ENCODE measurements at places on chromosomes 7 and 10.

DNA sequence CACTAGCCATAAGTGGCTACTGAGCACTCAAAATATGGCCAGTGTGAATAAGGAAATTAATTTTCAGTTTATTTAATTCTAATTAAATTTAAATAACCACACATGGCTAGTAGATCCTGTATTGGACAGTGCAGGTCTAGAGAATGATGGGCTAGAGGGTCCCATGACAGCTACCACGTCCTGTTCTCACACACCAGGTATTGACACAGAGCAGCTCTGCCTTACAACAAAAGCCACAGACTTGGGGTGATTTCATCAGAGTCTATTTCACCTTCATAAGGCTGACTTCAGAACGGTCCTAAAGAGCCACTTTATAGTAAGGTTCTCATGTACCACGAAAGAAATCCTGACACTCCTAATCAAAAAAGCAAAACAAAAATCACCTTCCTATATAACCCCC is 111.3 kb downstream of the UBE2H start:
- DNase-seq = no peak

GRCh38 chr10:26221541-26221940 is 5.0 kb downstream of the GAD2 start:
- DNase-seq = no peak

DNA sequence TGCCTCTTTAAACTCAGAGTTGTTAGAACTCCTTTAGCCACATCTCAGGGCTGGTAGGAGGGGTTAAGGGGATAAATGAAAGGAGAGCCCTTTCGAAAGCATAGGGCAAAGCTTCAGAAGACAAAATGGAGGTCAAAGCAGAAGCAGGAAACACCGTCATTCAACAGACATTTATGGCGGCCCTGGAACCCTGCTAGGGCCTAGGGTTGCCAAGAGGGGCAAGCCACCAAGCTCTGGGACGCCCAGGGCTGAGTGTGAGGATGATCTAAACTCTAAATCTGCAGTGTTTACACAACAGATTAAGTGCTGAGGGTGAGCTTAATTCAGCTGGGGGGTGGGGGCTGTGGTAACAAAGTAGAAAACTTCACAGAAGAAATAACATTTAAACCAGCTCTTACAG is 79.0 kb upstream of the NFE2L3 start:
- DNase-seq = no peak

- DNase-seq = no peak
Measured at GRCh38 chr10:131812736-131813604, 87.8 kb upstream of the PPP2R2D start.

Data from CD8-positive, alpha-beta memory T cell (primary cell).